ENCODE measurements at places on chromosomes 13 and 19.

DNA sequence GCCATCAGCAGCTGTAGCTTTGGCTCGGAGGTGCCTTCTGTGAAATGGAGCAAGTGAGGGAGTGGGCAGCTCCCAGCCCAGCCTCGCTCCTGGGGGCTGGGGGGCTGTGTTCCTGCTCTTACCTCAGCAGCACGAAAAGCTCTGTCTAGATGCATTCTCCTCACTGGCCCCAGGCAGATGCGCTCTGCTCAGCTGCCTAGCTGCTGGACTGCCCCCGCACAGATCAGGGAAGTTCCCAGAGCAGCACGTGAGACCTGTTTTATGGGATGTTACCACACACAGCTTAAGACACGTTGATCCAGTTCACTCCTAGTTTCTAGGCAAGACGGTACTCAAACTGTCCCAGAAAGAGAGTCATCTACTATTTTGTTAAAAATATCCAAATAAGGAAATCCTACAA lies 13.6 kb downstream of the LCP1 start:
- DNase-seq: peak; percentile 96

- DNase-seq: no peak
Measured at GRCh38 chr13:20119960-20120359, 40.9 kb downstream of the GJA3 start.

GRCh38 chr13:72651144-72651543 lies 76.3 kb downstream of the MZT1 start:
- peak; percentile 37 for DNase-seq

- DNase-seq: no peak
Measured at GRCh38 chr13:48496271-48497161, 36.4 kb downstream of the RCBTB2 start.

DNA sequence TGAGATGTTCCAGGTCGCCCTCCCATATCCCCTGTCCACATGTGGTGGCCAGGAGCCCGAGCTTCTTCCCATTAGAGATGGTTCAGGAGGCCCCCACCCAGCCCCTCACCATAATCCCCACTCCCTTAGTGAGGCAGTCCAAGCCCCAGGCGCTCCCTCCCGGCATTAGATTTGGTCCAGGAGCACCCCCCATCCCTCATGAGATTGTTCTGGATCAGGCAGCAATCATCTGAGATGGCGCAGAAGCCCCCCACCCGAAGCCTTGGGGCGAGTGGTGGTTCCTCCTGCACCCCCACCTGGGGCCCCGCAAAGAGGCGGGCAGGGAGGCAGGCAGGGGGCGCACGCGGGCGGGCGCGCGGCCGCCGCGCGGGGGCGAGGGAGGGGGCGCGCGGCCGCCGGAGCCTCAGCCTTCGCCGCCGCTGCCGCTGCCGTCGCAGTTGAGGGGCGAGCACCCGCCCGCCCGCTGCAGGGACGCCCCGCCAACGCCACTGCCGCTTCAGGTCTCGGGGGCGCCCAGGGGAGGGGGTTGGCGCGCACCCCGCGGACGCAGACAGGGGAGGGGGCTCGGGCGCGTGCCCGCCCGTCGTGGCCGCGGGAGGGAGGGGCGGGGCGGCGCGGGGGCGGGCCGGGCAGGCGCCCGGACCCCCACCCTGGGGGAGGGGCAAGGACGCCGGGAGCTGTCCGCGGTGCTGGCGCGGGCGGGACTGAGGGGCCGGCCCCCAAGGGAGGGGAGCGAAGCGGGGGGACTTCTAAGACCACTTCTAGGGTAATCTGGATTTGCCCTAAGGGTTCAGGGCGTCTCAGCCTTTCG lies 46.4 kb upstream of the SHKBP1 start:
- DNase-seq: no peak

- DNase-seq: no peak
Measured at GRCh38 chr13:110221406-110222117, 85.4 kb downstream of the COL4A1 start.

DNA sequence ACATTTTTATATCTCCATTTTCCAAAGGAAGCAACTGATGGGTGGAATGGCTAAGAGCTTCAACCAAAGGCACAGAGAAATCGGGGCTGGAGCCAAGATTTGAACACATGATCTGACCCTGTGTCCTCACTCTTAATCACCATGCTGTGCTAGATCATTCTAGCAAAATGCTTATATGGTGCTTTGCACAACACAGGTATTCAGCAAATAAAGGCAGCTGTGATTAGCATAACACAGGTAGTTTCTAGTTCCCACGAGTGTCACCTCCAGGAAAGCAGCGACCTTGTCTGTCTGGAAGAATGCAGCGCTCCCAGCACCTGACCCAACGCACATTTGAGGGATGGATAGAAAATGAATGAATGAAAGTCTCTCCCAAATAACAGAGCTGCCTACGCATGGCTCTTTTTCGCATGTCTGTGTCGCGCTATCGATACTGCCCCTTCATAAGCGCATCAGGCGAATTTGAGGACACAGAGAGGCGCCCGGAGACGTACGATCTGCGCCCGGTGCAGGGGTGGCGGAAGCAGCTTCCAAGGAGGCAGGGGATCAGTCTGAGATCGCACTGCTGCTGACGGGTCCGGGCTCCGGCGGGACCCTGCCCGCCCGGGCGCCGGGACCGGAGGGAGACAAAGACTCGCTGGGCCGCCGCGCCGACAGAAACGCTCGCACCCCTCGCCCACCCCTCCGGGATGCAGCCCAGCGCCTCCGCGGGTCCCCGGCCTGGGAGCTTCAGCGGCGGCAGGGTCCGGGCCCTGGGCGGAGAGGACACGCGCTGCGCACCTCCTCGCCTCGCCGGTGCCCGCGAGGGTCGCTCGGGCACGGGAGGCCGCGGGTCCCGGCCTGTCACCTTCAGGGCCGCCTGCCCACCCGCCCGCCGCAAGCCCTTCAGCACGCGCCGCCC lies 609 bp downstream of the EPS15L1 start:
- DNase-seq: peak; percentile 60

GRCh38 chr13:50167224-50167947 lies 152.1 kb downstream of the KCNRG start:
- DNase-seq: peak; percentile 15

DNA sequence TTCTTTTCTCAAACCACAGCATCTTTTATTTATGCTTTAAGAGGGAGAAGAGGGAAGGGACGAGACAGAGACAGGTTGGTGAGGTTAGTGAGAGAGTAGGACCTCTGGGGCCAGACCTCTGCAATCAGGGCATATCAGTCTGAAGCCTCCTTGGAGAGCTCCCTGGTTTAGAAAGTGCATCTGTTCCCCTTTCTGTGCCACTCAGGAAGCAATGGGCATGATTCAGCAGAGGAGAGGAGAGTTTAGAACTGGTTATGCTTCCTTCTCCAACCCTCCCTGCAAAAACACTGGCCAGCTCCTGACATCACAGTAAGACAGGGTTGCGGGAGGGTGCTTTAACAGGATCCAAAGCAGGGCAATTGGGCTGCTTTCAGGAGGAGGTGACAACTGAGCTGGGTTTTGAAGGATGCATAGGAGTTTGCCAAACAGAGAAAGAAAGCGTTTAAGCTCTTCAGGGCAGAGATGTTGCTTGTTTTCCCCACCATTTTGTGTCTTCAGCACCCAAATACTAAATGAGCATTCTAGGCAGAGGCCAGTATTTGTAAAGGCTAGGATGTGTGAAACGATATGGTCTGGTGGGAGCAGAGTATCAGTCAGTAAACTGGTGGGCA lies 33.1 kb downstream of the CERS4 start:
- DNase-seq: peak; percentile 85

DNA sequence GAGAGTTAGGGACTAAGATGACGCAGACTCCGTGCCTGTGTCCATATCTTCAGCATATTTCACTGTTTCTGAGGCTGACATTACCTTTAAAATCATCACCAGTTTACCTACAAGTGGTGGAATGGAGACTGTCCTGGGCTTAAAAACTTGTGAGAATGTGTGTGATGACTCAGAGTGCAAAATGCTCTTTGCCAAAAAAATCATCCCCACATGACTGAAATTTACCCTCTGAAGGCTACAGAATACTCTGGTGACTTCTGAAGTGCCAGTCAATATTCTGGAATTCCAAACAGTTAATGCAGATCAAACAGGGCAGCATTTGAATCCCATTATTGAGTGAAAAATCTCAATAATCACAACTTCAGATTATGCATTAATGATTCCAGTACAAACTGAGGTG lies 901.4 kb downstream of the EFNB2 start:
- DNase-seq: no peak

DNA sequence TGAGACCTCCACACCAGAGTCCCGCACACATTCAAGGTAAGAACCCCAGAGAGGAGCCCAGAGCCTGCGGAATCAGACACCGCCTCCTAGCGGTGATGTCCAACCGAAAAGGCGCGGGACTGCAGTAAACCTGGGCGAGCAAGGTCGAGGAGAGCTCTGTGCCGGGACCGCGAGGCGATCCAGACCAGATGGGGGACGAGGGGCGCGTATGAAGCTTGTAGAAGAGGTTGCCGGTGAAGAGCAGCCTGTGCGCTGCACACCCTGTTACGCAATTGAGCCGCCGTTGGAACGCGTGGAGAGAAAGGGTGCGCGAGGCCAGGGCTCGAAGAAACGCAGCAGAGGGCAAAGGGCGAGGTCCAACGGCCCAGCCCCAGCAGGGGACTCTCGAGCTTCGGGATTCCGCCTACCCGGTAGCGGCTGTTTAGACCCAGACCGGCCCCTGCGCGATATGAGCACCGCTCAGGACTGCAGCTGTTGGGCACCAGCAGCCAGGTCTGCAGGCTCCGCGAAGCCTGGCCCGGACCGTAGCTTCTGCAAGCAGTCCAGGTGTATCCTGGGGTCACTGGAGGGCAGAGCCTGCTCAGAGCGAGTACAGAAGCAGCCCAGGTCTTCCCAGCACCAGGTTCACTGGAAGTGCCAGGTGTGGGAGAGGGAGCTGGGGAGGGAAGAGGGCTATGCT lies 65.9 kb upstream of the ZNF599 start:
- peak; percentile 9 for DNase-seq

DNA sequence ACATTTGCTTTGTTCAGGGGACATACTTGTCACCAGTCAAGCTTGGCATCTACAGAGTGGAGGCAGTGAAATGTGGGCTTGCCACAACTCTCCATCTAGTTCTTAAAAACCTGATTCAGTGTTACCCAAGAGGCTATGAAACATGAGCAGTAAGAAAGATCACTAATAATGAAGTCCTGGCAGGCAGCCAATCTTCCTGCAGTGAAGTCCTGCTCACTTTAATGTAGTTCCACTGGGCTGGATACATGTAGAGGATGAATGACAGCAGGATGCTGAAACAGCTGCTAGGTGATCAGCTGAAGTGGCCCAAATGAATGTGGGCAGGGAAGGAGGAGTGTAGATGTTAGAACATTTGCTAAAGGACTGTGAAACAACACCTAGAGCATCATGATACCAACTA lies 1213.1 kb downstream of the OLFM4 start:
- no peak for DNase-seq

GRCh38 chr13:48955536-48955935 lies 20.2 kb upstream of the FNDC3A start:
- DNase-seq: no peak

GRCh38 chr19:38900202-38900629 lies 447 bp downstream of the NFKBIB start:
- DNase-seq: no peak

DNA sequence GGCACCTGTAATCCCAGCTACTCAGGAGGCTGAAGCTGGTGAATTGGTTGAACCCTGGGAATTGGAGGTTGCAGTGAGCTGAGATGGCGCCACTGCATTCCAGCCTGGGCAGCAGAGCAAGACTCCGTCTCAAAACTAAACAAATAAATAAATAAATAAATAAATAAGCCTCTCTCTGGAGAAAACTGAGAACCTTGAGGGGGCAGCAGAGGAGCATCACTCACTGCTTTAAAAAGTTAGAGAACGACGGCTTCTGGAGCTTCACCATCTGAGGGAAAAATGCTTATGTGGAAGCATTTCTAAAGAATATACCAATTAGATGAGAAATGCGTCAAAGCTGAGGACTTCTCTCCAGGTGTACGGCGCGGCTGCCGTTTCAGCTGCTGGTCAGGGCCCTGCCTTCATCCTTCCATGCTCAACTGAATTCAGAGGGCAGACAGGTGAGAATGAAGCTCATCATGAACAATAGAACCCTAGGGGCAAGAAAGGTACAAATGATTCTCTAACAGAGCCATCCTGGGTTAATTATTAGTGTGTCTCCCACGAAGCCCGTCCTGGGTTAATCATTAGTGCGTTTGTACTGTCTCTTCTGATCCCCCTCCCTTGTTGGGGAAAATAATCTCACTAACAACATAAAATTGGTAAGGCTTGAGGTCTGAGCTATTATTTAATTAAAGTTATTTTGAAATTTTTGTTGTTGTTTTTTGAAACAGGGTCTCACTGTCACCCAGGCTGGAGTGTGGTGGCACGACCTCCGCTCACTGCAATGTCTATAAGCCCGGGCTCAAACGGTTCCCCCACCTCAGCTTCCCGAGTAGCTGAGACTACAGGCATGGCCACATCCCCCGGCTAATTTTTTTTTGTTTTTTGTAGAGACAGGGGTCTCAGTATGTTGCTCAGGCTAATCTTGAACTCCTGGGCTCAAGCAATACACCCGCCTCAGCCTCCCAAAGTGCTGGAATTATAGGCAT lies 80.1 kb downstream of the IPO5 start:
- DNase-seq: peak; percentile 35

DNA sequence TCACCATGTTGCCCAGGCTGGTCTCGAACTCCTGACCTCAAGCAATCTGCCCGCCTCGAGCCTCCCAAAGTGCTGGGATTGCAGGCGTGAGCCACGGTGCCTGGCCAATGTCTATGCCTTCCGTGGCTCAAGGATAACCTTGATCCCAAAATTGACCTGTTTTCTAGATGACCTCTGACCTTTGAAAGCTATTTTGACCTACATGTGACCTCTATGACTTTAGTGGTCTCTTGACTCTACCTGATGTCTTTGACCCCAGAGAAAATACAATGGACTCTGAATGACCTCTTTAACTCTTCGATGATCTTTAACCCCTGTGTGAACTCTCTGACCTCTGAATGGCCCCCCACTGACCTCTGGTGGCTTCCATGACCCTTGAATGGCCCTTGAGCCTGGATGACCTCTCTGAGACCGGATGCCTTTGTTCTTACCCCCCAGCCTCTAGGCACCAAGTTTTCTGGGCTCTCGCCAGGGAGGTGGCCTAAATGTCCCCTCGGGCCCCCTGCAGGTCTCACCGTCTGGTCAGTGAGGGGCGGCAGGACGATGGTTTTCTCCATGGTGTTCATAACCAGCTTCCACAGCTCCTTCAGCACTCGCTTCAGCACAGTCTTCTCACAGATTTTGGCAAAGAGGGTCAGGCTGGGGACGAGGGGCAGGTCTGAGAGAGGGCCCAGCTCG lies 63.7 kb downstream of the UNC13A start:
- no peak for DNase-seq

Measured in NB4 (cell line).